Urinary bladder (tissue), 4 donors: ENCODE measurements at places on chromosomes 2 and 18. TPM values are rescaled to one million over a fixed set of nuclear protein-coding genes. Genes with fewer than 3 reads are reported as not detected.

The SKOR2 gene
- polyA plus RNA-seq, result not detected

The RPL37A gene
- polyA plus RNA-seq, result 5,486 TPM

The LAMA1 gene
- polyA plus RNA-seq, result 0.54 TPM

The CYP1B1 gene
- polyA plus RNA-seq, result 10.7 TPM

- DNase-seq, result no peak
These were observed 56.5 kb downstream of the MYO5B start for GRCh38 chr18:50138181-50139064.

DNA sequence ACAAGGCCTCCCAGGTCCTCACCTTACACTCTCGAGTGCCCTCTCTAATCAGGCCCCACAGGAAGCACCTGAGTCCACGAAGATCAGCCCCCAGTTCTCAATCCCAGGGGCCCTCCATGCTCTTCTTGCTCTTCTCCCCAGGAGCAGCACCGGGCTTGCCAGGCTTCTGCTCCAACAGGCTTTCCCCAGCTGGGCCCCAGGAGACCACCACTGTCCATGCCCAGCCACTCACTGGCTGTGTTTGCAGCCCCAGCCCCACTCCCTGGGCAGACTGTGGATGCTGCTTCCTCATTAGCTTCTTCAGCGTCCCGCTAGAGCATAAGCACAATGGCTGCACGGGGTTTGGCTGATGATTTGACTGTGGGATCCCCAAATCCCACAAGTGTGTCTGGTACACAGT, 781.9 kb downstream of the GALR1 start:
- no peak for DNase-seq

GRCh38 chr2:24501813-24502212, 10.8 kb downstream of the NCOA1 start:
- DNase-seq, result no peak

- no peak for DNase-seq
These were observed 11.6 kb downstream of the PNO1 start for GRCh38 chr2:68169308-68169707.

DNA sequence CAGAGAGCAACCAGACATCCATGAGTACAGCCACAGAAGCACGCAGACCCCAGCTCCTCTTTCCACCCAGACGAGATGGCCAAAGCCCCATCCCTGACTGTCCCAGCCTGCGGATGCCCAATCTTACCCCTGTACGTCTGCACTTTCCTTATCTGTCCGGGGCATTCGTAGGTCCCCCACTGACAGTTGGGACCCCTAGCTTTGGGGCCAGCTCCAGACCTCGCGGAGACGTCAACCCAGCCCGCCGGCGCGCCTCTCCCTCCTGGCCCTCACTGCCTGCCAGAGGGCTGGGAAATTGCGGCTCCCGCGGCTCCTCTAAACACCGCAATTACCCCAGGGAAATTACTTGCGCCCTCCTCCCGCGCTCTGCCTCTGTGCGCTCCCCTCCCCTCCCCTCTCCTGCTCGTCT, 2.3 kb downstream of the ECEL1 start:
- no peak for DNase-seq

- DNase-seq, result no peak
These were observed 39.5 kb upstream of the CYP1B1 start for GRCh38 chr2:38115216-38116032.

DNA sequence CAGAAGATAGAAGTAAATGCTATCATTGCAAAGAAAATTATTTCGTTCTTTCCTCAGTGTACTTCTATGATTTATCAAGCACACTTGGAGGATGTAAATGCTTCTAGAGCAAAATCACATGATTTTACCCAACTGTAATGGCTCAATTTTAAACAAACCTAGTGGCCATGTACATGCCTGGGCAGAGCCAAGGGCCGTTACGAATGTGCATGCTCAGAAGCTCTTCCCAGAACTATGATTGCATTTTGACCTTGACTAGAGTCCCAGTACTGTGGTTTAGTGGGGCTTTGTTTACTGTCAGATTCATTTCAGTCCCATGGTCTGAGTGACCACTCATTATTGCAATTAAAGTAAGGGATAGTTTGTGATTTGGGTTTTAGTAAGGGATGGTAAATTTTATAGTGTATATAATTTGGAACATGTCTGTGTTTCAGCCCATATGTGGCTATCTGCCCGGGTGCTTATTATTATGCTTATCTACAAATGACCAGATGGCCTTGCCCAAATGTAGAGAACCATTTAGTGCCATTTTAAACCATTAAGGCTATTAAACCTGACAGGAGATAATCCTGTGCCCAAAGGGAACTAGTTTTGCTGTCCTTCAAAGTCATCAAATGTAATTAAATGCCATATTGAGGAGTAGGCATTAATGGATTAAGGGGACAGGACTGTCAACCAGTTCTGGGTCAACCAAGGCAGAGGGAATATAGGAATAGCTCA, 239.1 kb downstream of the ICOS start:
- DNase-seq, result no peak

DNA sequence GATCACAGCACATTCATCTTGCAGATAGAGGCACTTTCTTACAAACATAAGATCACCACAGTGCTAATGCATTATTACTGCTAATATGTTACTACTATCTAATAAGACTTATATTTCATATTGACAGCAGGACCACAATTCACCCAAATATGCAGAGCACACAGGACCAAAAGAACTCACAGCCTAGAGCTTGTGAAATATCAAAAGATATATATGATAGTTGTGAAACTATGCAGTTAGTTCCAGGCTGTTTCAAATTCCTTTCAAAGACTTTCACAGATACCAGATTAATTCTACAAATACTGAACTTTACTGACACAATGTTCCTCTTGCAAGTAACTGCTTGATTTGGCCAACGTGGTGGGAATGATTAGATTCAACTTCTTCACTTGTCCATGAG, 23.0 kb downstream of the FBXO15 start:
- DNase-seq, result no peak

DNA sequence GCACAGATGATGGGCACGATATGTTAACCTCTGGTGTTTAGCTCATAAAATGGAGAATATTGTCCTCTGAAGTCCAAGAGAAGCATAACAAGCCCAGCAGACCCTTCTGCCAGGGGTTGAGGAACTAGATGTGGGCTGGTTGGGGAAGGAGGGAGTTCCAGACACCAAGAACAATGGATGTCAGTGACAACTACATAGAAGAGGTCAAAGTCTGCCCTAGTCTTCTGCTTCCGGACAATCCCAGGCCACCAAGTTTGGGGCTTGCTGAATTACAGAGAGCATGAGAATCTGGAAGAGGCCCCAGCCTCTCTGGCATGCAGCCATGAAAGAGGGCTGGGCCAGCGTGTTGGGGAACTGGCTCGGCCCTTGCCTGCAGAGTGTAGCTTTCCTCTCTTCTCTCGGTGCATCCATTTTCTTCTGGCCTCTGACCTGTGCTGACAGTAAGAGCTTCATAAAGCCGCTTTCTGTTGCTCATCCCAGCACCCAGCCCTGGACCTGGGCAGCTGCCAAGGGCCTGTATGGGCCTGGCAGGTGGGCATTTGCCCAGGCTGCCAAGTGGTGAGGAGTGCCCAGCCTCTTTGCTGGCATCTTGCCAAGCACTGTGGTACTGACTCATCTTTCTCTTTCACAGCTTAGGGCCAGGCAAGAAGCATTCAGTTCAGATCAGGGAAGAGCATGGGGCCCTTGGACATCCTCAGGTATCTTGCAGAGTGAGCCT, 14.6 kb upstream of the LAPTM4A start:
- DNase-seq, result no peak

DNA sequence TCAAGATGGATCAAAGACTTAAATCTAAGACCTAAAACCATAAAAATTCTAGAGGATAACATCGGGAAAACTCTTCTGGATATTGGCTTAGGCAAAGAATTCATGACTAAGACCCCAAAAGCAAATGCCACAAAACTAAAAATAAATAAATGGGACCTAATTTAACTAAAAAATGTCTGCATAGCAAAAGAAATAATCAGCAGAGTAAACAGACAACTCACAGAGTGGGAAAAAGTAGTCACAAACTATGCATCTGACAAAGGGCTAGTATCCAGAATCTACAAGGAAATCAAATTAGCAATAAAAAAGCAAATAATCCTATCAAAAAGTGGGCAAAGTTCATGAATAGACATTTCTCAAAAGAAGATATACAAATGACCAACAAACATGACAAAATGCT, 18.2 kb upstream of the ASB18 start:
- no peak for DNase-seq

GRCh38 chr2:106841886-106842645, 43.9 kb downstream of the ST6GAL2 start:
- DNase-seq, result no peak
